ENCODE measurements at places on chromosomes 6 and 20.
A peak's percentile ranks its signal among the peaks of the same experiment; 100 is the strongest.

- no peak for DNase-seq
Observed at GRCh38 chr6:149318581-149319286, 1.2 kb downstream of the TAB2 start.

DNA sequence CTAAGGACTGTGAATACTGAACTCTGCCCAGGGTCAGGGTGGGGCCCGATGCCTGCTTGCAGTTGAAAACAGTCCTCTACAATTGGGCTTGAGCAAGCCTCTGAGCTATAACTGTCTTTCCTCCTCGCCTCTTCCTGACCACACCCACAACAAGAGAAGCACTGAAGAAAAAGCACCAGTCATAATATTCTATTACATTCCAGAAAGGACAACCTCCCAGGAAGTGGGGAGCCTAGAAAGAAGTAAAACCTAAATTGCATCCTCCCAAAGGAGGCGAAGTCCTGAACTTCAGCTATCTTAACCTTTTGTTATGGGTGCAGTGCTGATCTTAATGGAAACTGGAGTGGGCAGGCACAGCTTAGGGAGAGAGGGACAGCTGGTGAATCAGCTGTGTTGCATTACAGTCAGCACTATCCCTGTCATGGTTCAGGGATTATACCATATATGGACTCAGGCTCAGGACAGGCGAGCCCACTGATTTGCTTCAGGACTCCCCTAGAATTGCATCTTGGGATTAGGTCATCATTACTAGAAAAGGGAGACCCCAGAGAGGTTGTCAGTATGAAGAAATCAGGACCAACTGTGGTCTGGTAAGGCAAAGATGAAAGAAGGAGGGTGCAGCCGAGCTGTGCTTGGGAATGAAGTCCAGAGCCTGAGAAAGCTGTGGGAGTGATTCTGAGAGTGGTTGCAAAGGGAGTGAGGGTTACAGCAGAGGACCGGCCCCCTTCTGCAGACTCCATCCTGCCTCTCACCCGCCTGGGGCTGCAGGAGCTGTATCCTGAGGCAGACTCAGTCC is 18.3 kb upstream of the TRAM2 start:
- peak; percentile 90 for DNase-seq

DNA sequence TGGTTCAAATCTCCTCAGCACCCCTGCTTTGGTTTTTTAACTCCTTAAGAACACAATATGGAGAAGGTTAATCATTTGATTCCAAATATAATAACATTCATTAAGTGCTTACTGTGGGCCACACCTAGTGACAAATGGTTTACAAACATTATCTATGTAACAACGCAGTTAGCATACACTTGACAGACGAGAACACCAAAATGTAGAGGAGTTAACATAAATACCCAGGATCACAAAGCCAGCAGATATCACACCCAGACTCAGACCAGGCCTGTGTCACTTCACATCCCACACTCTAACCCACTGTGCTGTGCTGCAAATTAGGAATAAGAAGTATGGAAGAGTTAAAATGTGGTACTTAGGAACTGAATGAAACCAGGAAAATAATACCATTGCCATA is 82.9 kb downstream of the AGPAT4 start:
- no peak for DNase-seq

DNA sequence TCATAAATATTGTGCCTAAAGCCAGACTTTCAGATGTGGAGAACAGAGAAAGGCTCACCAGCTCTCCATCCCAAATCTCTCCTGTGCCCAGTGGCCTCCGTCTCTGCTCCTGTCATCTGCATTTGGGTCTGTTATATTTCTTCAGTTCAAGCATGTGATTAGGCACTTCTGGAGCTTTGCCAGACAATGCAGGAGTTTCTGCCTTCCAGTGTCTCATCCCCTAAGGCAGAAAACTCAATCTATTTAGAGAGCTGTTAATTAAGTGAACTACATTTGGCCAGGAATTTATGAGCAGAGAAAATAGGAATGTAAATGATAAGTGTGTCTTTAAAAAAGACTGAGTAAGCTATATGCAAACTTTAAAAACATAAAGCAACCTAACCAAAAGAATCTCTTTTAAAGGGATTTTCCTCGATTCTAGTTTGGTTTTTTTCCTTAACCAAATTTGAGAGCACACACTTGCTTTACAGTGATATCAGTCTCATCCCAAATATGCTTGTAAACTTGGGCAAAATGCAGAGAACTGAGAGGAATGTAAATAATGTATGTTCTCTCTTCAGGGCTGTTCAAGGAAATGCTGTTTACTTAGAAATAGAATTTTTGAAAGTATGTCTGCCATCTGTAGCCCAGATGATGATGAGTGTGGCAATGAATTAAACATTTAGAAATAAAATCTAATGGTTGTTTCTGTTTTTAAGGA is 113.9 kb downstream of the ELOVL4 start:
- DNase-seq = no peak

DNA sequence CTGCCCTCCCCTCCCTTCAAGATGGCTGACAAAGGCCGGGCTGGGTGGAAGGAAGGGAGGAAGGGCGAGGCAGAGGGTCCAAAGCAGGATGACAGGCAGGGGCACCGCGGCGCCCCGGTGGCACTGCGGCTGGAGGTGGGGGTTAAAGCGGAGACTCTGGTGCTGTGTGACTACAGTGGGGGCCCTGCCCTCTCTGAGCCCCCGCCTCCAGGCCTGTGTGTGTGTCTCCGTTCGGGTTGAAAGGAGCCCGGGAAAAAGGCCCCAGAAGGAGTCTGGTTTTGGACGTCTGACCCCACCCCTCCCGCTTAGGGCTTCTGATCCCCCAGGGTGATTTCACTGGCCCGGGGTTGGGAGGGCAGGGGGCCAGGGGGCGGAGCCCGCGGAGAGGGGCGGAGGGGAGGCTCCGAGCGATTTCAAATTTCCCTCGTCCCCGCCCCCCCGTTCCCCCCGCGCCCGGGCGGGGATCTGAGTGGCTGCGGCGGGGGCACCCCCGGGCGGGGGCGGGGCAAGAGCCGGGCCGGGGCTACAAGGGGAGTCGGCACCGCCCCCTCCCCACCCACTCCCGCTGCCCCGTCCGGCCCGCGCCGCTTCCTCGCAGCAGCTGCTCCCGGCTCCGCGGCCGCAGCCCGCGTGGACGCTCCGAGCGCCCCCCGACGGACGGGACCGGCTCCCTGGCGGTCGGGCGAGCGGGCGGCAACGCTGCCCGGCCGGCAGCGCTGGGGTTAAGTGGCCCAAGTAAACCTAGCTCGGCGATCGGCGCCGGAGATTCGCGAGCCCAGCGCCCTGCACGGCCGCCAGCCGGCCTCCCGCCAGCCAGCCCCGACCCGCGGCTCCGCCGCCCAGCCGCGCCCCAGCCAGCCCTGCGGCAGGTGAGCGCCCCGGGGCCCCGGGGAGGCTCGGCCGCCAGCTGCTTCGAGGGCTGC is at the start of gene DNMT3B:
Gene DNMT3B, plus strand, starts transcription at position 555 of the 923 bp plus-strand sequence. CDS start 17,939 bp downstream, outside the sequence.
- peak; percentile 70 for DNase-seq

- DNase-seq = peak; percentile 38
Observed at GRCh38 chr6:80454197-80454596, 347.7 kb downstream of the BCKDHB start.

- no peak for DNase-seq
Observed at GRCh38 chr6:125841356-125842090, 50.8 kb downstream of the NCOA7 start.

- no peak for DNase-seq
Observed at GRCh38 chr6:157046776-157047175, 269.6 kb downstream of the ARID1B start.

DNA sequence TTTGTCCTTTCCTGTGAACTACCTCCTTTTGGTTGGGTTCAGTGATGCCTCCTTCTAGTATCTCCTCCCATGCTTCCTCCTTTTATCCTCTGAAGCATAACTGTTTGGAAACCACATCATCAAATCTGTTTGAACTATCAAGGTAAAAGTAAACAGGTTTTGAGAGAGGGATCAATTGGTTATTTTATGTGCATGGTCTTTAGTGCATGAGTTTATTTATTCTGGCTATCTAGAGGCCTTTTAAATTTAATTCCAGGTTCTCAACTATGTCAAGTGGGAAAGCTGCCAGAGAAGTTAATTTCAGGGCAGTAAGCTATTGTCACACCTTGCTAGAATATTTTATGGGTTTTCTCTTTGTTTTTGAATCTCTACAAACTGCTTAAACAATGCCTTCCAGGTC is 54.1 kb downstream of the WASF1 start:
- DNase-seq = no peak

DNA sequence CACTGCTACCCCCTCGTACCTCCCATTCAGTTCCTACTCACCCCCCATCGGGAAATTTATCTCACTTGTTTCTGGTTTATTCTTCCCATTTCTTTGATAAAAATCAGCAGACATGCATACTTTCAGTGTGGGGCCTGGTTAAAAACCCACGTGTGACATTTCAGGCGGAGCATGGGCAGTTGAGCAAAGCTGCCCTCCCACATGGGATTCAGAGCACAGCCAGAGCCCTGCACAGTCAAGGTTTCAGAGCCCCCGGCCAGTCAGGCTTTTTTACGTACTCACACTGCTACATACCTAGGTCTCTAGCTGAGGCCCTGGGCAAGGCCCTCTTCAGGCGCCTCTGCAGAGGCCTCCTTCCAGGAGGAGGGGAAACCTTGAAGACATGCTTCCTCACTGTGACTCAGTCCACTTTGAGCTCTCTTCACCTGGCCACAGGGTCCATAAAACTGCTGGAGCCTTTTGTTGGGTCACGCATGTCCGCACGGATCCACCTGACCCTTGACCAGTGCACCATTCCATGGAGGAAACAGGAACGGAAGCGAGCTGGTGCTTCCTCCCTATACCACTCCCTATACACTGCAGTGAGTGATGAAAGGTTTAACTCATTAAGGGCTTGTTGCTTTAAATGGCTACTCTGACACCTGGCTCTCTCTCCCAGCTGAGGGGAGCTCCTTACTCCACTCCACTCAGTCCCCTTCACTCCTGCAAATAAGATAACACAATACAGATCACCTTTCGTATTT is 713.3 kb downstream of the PRKN start:
- DNase-seq = no peak

DNA sequence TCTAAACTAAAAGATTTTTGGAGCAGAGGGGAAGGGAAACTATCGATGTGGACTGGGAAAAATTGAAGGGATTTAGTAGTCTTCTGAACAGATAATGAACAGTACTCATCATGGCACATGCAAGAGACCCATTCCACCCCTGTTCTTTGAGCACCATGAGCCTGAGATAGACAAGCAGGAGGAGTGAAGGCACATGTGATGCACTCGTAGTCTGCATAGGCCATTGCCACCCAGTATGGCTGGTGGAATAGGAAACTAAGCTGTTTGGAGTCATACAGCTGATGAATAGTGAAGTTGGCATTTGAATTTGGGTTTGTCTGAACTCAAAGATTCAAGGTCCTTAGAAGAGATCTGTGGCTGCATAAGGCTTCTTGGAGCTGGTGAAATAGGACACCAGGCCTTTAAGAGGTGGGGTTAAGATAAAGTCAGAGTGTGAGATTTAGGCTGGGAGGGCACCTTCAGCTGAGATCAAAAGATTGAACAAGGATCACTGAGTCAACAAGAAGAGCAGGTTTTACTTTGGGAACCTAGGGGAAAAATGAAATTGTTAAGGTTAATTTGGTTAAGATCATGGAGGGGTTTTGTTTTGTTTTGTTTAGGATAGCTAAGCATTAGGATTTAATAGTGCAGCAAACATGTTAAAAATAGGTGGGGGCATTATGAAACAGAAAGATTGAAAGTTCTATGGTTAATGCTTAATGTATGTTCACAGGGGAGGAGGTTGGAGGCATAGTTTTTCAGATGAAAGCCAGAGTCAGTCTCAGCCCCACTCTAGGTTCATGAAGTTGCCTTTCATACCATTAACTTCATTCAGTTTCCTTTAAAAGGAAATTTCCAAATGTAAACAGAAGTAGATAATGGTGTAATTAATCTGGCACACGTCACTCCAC is 148.8 kb downstream of the ARID1B start:
- no peak for DNase-seq

DNA sequence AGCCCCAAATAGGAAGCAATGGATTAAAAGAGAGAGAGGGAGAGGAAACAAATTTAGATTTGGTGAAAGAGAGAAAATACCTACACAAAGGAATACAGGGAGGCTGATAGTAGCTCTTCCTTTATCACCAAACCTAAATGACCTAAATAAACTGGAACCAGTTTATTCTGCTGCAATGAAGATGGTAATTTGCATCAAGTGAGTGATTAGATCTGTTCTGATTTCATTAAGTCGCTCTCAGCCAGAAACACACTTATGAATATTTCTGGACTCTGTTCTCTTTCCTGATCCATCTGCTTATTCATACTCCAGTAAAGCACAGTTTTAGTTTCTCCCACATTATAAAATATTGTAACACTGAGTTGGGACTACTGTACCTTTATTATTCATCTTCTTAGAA is 83.4 kb upstream of the BMP5 start:
- DNase-seq = no peak

DNA sequence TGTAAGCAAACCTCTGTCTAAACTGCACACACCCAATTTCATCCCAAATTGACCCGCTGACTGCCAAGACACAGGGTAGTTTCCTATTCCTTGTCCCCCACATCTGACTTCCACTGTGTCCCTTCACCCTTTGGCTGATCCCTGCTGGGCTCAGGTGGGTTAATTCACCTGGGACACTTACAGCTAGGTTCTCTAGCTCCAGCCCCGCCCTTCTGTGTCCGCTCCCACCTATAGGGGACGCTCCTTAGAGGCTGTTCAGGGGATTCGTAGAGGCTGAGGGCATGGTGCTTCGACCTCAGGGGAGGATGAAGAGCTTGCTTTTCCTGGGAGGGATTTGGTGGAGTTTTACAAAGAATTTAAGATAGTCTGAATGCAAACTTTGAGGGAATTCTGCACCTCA is 4.0 kb upstream of the CD93 start:
- DNase-seq = no peak

DNA sequence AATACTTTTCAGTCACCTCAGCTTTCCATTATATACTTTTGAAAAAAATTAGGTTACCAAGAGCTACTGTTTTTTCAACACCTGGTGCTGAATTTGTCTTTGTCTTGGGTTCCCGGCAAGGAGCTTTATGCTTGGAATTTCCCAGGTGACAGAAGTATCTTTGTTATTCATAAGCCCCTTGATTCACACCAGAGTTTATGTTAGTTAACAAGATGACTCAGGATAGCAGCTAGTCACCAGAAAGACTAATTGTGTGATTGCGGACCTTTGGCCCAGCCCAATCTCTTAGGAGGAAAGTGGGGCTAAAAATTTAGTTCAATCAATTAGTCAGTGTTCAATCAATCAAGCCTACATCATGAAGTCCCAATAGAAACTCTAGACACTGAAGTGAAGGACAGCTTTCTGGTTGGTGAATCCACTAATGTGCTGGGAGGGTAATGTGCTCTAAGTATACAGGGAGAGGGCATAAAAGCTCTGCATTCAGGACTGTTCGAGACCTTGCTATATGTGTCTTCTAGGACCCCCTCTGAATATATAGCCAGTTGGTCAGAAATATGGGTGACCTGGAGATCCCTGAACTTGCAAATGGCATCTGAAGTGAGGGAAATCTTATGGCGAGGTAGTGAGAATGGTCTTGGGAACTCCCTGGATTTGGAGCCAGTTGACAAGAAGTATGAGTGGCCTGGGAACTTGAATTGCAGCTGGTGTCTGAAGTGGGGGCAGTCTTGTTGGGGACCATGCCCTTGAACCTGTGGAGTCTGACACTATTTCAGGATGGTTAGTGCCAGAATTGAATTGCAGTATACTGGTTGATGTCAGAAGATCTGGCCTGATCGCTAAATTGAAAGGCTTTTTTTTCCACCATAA is 16.2 kb downstream of the TMEM30A start:
- no peak for DNase-seq

GRCh38 chr20:23823111-23823510 is 3.4 kb downstream of the CST2 start:
- no peak for DNase-seq

GRCh38 chr6:97885828-97886227 is 602.8 kb upstream of the MMS22L start:
- no peak for DNase-seq

Measured in fibroblast of the conjunctiva (primary cell).